ENCODE measurements at places on chromosomes 3 and 15. TPM values are rescaled to one million over a fixed set of nuclear protein-coding genes. Genes with fewer than 3 reads are reported as not detected.
A peak's percentile ranks its signal among the peaks of the same experiment; 100 is the strongest.

GRCh38 chr15:91866971-91867372 lies 13.5 kb downstream of the SLCO3A1 start:
- DNase-seq: peak; percentile 53

GRCh38 chr15:70186152-70186551 lies 88.4 kb upstream of the TLE3 start:
- no peak for DNase-seq

DNA sequence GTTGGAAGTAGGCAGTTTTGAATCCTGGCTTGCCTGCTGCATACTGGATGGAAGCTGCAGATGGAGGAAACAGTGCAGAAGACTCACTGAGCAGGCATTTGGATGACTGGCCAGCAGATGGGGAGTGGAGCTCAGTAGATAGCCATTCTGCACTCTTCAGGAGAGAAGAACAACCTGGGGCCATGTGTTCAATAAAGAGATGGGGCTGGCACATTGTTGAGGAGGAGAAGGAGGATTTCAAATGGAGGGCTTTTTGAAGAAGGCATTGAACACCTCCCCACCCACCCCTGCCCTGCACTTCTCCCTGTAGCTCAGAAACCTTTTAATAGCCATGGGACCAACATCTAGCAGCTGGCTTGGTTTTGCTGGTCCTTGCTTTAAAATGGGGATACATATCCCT lies 109.8 kb downstream of the CACNA1D start:
- no peak for DNase-seq

The SAMD7 gene
- not detected for total RNA-seq

GRCh38 chr15:45550436-45550835 lies 27.9 kb upstream of the SLC30A4 start:
- DNase-seq: no peak

DNA sequence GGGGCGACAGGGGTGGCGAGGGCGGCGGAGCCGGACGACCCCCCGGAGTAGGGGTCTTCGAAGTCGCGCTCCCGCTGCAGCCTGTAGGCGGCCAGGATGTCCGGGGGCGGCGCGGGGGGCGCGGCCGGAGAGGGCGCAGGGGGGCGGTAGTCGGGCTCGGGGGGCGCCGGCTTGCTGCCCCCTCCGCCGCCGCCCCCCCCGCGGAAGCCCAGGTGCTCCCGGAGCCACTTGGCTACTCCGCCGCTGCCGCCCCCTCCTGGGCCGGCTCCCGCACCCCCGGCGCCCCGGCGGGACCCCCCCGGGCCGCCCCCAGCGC lies 230 bp downstream of the SHF start:
- DNase-seq: no peak

DNA sequence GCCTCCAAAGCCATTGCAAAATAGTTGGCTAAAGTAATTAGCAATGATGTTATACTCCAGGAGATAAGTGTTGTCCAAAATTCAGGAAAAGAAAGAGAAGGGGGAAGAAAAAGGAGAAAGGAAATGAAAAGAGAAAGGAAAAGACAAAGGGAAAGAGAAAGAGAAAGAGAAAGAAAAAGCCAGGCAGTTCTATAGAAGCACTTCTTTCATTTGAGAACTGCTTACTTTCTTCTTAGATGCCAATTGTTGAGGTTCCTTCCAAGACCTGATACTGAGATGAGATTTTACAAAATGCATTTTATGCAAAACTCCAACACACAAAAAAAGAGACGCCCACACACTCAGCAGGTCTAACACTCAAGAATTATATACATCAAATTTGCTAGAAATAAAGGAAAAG lies 298.4 kb downstream of the KCNH8 start:
- DNase-seq: no peak
